ENCODE measurements at places on chromosomes 7 and 10.

GRCh38 chr10:86678999-86679792 lies 10.9 kb downstream of the LDB3 start:
- DNase-seq: no peak

- no peak for DNase-seq
These were observed 286.9 kb downstream of the PTEN start for GRCh38 chr10:88150339-88150738.

GRCh38 chr7:43215061-43215460 lies 102.6 kb downstream of the HECW1 start:
- DNase-seq: no peak

DNA sequence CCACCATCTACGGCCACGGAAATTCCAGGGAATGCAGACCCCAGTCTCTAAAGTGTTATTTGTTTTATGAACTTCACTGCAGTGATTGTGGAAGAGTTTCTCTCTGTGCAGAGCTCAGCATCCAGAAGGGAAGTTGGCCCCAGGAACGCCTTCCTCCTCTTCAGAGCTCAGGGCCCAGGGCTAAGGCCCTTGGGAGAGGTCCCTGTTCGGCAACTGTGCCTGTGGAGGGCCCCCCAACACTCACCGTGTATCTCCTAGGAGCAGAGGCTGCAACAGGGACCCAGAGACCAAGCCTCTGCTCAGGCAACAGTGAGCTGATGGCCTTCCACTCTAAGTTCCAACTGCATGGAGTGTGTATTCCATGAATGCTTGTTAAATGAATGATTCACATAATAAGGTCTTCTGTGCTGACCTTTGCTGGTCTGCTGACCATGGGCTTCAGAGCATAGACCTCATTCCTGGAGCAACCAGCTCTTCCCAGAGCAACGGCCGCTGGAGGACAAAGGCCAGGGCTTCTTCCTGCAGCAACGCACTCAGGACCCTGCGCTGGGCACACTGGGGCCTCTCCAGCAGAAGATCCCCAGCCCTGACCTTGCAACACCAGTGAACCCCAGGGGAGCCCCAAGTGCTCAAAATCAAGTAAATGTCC lies 7.7 kb downstream of the DIP2C start:
- DNase-seq: no peak

Measured in HEK293T (cell line).